ENCODE measurements at places on chromosomes 16 and 17. TPM values are rescaled to one million over a fixed set of nuclear protein-coding genes. Genes with fewer than 3 reads are reported as not detected.

GRCh38 chr16:27258241-27258734, 10.3 kb downstream of the NSMCE1 start:
- peaks cover 16% of the 10 kb centered on the region for H3K4me1 ChIP-seq
- DNase-seq = no peak
- H3K27me3 ChIP-seq = no peaks in the 10 kb centered on the region
- H3K36me3 ChIP-seq = peaks cover 15% of the 10 kb centered on the region

GRCh38 chr16:67399218-67399733, 6.0 kb upstream of the TPPP3 start:
- peaks cover 26% of the 10 kb centered on the region for H3K4me1 ChIP-seq
- no peaks in the 10 kb centered on the region for H3K36me3 ChIP-seq
- peaks cover 44% of the 10 kb centered on the region for H3K27me3 ChIP-seq
- peak; percentile 90 for DNase-seq

- H3K4me1 ChIP-seq = no peaks in the 10 kb centered on the region
- no peaks in the 10 kb centered on the region for H3K27me3 ChIP-seq
- no peak overlapping the region for H3K4me3 ChIP-seq
Measured at GRCh38 chr16:20107083-20107482, 33.4 kb upstream of the GPR139 start.

DNA sequence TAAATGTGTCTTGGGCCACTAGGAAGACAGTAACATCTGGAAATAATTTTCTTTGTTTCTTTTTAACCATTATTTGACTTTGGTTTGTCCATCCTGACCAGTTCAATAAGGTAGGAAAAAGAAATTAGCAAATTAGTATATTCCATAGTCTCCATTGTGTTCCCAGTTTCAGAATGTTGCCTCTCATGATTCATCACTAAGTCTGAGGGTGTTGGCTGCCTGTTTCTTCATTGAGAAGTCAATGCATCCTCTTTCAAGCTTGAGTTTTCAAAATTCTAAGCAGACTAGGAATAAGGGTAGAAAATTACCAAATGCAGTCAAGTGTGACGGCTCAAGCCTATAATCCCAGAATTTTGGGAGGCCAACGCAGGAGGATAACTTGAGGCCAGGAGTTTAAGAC, 41.9 kb downstream of the ZFHX3 start:
- H3K36me3 ChIP-seq = peaks cover 8% of the 10 kb centered on the region
- no peak overlapping the region for H3K27ac ChIP-seq
- no peak overlapping the region for H3K4me3 ChIP-seq
- no peak for DNase-seq
- peaks cover 3% of the 10 kb centered on the region for H3K27me3 ChIP-seq

CTRB1 gene
- 5.7 TPM for total RNA-seq

- H3K4me3 ChIP-seq = no peak overlapping the region
- no peaks in the 10 kb centered on the region for H3K4me1 ChIP-seq
- H3K27me3 ChIP-seq = no peaks in the 10 kb centered on the region
- DNase-seq = no peak
- peaks cover 71% of the 10 kb centered on the region for H3K36me3 ChIP-seq
- H3K27ac ChIP-seq = 0 out of 2 replicates have a peak overlapping the region, but pooled peaks have one; percentile 7
Measured at GRCh38 chr17:44872131-44872768, 24.6 kb downstream of the HIGD1B start.

- H3K27me3 ChIP-seq = peaks cover 8% of the 10 kb centered on the region
- no peak overlapping the region for H3K27ac ChIP-seq
- H3K4me1 ChIP-seq = peaks cover 4% of the 10 kb centered on the region
- DNase-seq = no peak
Measured at GRCh38 chr17:77566566-77567138, 391.9 kb upstream of the TNRC6C start.

GRCh38 chr16:77807021-77807420, 18.7 kb downstream of the VAT1L start:
- H3K27me3 ChIP-seq = no peaks in the 10 kb centered on the region
- no peak overlapping the region for H3K27ac ChIP-seq
- H3K4me3 ChIP-seq = no peak overlapping the region
- peaks cover 4% of the 10 kb centered on the region for H3K4me1 ChIP-seq
- DNase-seq = no peak

DNA sequence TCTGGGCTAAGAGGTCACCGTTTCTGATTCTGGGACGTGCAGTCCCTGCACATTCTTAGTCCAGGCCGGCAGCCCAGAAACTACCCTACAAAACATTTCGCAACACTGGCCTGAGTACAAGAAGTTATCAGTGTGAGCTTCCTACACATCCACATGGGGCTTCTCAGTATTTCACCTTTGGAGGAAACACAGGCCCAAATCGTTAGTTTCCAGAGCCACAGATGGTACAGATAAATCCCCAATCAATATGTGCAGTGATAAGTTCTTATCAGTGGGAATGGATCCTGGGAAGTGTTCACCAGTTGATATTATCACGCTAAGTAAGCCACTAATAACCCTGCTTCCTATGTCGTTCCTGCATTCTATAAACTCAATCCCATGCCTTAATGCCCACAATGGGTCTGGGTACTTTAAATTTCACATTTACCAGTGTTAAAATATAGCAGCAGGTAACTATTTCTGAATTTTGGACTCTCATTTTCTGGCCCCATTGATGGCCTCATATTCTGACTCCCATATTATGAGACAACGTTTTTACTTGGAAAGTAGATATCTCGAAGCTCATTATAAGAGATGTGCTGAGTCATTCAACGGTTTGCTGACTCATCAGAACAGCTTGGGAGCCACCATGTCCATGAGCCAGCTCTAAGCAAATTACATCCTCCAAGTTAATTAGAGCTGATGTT, 370.2 kb upstream of the MAF start:
- DNase-seq = no peak
- H3K36me3 ChIP-seq = no peaks in the 10 kb centered on the region
- peaks cover 2% of the 10 kb centered on the region for H3K4me1 ChIP-seq
- H3K27me3 ChIP-seq = no peaks in the 10 kb centered on the region
- no peak overlapping the region for H3K27ac ChIP-seq

PRSS27 gene
- 5.4 TPM for total RNA-seq

GRCh38 chr17:9286434-9286833, 265.1 kb downstream of the NTN1 start:
- DNase-seq = no peak
- H3K4me3 ChIP-seq = no peak overlapping the region
- no peaks in the 10 kb centered on the region for H3K27me3 ChIP-seq
- H3K27ac ChIP-seq = no peak overlapping the region
- peaks cover 44% of the 10 kb centered on the region for H3K4me1 ChIP-seq
- no peaks in the 10 kb centered on the region for H3K36me3 ChIP-seq
